ENCODE measurements at places on chromosomes 4 and X.
A peak's percentile ranks its signal among the peaks of the same experiment; 100 is the strongest.

DNA sequence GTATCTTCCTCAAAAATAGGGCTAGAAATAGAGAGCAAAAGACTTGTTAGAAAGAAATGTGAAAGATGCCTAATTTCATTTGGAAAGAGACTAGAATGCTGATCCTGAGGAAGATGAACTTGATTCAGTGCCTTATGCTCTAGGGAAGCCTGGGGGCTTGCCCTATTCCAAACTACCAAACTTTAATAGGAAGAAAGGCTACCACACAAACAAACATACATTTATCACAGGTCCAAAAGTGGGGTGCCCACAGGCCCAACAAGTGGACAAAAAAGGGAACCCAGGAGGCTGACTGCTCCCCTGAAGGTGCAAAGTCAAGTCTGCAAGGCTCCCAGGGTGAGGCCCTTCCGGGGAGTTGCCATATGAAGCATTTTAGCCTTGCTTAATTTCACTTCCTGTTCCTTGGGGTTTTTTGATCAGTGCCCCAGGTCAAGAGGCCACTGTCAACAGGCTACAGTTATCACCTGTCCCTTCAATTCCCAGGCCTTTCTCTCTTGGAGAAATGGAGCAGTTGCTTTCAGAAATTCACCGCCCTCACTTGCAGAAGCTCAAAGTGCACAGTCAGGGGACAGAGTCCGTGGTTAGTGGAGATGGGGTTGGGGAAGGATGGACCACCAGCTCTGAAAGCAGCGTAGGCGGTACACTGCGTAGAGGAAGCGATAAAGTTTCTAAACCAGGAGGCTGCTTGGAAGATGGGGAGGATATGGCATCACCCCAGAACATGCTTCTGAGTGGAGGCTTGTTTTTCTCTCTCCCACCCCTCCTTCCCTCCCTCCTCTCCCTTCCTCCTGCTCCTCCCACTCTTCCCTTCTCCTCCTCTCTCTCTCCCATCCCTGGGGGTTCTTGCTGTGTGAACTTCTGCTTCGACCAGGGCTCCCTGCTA is 36.4 kb downstream of the TMEM154 start:
- DNase-seq, result no peak

GRCh38 chr4:48780865-48781214 is 761 bp upstream of the FRYL start:
- peak; percentile 51 for DNase-seq

GRCh38 chrX:30183554-30183953 is 31.8 kb upstream of the MAGEB2 start:
- DNase-seq, result peak; percentile 2

- peak; percentile 87 for DNase-seq
These were observed 5.4 kb downstream of the HTRA3 start for GRCh38 chr4:8274765-8275547.

Data from cardiac fibroblast (primary cell).